ENCODE measurements at places on chromosomes 5 and 9. TPM values are rescaled to one million over a fixed set of nuclear protein-coding genes. Genes with fewer than 3 reads are reported as not detected.

GRCh38 chr5:8700671-8701070 is 831.7 kb downstream of the MTRR start:
- no peak for DNase-seq

DNA sequence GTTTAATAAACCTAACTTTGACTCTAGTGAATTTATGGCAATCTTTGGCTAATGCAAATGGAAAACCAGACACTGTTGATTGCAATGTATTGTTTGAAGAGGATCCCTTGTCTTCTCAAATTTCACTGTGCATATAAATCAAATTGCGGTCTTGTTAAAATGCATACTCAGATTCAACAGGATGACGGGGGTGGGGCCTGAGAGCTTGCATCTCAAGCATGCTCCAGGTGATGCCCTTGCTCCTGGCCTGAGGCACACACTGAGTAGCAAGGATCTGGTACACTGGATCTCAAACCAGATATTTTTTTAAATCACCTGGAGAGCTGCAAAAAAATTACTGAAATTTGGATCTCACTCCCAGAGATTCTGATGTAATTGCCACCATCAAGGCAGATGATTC is 463.7 kb downstream of the DNAH5 start:
- no peak for DNase-seq

Gene JAKMIP2
- total RNA-seq = 0.60 TPM

GRCh38 chr5:146716636-146717035 is 161.9 kb downstream of the PPP2R2B start:
- no peak for DNase-seq

- no peak for DNase-seq
These were observed 156.9 kb upstream of the MVB12B start for GRCh38 chr9:126169736-126170135.

Gene TAS2R1
- not detected for total RNA-seq

DNA sequence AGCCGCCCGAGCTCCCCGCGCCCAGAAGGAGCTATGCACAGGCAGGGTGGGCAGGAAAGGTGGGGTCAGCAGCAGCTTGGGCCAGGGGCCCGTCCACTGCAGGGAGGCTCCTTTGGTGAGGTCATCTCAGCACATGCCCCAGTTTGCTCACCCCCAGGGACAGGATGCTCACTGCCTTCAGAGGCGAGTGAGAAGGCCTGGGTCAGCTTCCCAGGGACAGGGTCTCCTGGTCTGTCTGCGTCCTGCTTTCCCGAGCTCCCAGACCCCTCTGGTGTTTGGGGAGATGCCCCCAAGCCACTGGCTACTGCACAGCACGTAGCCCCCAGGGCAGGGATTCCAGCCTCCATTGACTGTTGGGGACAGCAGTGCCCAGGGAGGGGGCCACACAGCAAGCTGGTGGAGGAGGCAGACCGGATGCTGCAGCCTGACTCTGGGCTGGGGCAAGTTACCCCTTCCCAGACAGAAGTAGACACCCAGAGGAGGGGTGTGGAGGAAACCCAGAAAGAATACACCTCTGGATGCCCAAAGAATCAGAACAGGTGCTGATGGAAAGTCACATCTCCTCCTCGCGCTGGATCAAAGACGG is 581 bp upstream of the SARDH start:
- DNase-seq = no peak

Gene PTPDC1
- 4.2 TPM for total RNA-seq

- DNase-seq = no peak
These were observed 31.5 kb upstream of the LMNB1 start for GRCh38 chr5:126745259-126745992.

- no peak for DNase-seq
These were observed 8.1 kb downstream of the UBQLN1 start for GRCh38 chr9:83699615-83700014.

DNA sequence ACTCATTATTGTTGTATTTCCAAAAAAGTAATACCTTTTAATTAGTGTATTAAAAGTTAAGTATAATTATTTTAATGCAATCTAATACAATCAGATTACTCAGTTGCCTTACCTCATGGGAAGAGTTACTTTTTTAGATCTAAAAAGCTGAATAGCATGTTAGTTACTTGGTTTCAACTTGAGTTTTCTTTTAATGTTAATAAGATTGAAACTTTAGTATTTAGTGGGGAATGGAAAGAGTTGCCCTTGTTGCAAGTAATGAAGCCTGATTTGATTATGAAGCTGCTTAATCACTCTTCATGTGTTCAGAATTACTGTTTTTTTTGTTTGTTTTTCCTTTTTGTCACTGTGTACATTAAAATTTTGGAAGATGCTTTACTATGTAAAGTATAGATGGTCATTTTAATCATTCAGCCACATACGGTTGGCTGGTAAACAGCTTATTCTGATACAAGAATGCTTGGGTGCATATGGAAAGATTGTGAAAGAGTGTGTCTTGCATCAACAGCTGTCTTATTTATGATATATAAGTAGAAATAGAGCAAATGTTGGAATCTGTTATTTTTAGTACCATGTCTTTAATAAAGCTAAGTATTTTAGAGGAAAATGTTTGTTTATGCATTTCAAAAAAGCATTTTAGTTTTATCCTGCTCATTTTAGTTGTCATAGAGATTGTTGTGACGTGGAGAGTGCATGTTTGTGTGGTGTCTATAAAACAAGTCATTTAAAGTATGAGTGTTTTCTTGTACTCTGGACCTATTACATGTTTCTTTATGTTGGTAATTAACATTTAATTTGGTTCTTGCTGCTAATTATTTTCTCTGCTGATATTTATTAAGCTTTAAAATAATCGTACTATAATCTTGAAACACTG is 36.4 kb downstream of the SREK1 start:
- DNase-seq = no peak

DNA sequence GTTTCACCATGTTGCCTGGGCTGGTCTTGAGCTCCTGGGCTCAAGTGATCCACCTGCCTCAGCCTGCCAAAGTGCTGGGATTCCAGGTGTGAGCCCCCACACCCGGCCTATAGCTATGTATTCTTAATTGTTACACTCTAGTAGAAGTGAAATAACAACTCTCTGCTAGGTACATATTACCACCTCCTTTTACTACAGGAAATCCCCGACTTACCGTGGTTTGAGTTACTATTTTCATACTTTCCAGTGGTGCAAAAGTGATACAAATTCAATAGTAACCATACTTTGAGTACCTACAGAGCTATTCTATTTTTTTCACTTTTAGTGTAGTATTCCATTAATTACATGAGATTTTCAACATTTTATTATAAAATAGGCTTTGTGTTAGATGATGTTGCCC is 719 bp downstream of the ARL14EPL start:
- no peak for DNase-seq

DNA sequence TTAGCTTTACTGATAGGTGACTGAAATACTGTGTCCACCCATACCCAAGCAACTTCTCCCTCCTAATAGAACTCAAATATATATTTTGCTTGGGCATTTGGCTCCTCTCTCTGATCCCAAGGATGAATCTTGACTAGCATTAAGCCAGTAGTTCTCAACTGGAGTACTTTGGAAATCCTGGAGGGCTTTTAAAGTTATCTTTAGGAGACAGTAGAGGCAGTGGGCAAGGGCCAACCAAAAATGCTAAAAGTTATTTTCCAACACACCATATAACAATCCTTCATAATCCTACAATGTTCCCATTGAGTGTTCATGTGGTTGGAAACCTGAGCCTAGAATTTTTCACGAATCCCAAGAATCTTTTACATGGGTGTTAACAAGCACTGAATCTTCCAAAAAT is 11.1 kb upstream of the ETF1 start:
- DNase-seq = no peak

DNA sequence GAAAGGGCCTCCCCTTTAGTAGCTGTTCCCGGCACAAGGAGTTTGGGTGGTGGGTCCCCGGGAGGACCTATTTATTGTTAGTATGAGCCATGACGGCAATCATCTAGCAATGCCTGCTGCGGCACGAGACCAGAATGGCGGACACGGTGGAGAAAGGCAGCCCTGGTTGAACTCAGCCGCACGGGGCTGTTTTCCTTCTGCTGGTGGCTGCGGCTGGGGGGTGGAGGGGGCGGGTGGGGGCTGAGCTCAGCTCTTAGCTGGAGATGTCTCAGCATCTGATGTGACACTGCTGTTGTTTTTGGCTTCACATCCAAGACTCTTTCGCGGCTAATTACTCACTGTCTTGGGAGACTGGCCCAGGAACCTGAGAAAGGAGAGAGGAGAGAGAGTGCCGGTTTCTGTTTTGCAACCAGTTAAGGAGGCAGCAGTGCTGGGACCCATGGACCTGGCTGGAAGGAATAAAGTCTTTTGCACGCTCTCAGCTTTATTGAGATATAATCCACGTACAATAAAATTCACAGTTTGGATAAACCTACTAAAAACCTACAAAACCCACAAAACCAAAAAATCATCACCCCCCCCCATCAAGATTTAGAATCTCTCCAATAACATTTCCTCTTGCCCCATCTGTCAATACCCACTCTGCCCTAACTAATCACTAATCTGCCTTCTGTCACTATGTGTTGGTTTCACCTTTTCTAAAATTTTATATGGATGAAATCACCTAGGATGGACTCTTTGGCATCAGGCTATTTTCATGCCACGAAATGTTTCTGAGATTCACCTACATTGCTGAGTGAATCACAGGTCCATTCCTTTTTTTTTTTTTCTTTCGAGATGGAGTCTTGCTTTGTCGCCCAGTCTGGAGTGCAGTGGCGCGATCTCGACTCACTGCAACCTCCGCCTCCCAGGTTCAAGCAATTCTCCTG is 81.8 kb upstream of the NEURL1B start:
- no peak for DNase-seq

Gene OGN
- not detected for total RNA-seq

DNA sequence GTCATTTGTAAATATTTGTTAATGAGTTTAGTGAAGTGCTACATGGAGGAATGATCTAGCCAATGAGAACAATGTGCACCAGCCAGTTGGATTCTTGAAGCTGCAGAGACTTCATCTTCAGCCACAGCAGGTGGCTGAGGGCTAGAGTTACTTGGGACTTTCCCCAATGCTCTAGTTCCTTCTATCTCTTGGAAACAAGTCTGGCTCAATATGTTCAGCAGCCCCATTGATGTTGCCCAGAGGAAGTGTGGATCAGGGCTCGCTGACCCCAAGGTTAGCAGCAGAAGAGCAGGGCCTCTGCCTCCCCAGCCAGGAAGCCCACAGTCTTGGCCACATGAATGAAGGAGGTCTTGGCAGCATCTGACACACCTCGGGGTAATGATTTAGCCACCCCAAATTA is 117.5 kb downstream of the SLC1A3 start:
- DNase-seq = no peak

Gene ANKRD20A1
- 2.1 TPM for total RNA-seq

- no peak for DNase-seq
These were observed 6.8 kb downstream of the SPOCK1 start for GRCh38 chr5:137492331-137492730.

Gene PRSS3
- not detected for total RNA-seq

GRCh38 chr9:122393284-122393983 is 22.6 kb downstream of the PTGS1 start:
- DNase-seq = no peak

Gene TMOD1
- total RNA-seq = 0.96 TPM

DNA sequence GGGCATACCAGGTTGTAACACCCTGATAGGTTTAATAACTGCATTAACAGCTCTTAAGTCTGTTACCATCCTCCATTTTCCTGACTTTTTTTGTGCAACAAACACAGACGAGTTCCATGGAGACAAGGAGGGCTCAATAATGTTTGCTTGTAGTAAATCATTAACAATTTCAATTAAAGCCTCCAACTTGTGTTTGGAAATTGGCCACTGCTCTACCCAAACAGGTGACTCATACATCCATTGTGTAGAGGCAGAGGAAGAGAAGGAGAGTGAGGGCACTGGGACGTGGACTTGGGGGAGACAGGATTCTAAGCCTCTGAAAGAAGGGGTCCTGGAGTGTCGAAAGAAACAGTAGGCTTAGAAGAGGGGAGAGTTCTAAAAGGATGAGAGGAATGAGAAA is 213.6 kb upstream of the KCNN2 start:
- DNase-seq = no peak
